Stomach (tissue), 19 donors: ENCODE measurements at places on chromosomes 11 and 22. TPM values are rescaled to one million over a fixed set of nuclear protein-coding genes. Genes with fewer than 3 reads are reported as not detected.

The OR6T1 gene
- not detected for total RNA-seq

The TSPO gene
- total RNA-seq = 421 TPM

DNA sequence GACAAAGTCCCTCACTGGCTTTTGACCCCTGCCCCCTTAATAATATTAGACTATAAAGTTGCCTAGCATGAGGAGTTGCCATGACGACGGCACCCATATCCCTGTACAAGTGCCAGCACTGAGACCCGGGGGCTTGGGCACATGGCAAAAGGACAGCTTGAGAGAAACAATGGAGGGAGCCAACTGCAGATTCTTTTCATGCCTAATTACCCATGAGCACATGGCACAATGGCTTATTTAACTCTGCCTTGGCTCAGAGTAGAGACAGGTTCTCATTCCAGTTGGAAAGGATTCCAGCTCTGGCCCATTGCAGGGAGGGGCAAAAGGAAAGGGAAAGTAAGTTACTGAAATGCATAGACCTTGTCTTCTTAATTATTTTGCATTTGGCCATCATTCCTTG lies 261.2 kb upstream of the UBASH3B start:
- no peak for DNase-seq

The ZNF280A gene
- total RNA-seq = not detected

DNA sequence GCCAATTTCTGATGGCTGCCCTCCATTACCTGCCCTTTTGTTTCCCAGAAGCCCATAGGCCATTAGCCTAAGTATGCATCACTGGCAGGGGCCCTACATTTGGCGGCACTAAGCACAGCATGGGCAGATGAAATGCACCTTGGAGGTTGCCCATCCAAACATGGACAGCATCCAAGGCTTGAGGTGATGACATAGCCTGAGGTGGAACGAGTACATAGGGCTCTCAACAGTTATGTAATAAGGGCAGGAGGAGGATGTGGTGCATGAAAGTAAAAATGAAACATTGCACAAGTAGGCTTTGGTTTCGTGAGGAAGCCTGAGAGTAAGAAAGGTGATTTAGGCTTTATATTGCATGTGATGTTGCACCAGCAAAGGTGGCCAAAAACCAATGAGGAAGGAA lies 148.1 kb downstream of the FAM76B start:
- no peak for DNase-seq

The HDAC10 gene
- 143 TPM for total RNA-seq

- no peak for DNase-seq
These were observed 336.9 kb downstream of the ETS1 start for GRCh38 chr11:128250482-128250881.

The DENND5A gene
- total RNA-seq = 100 TPM

DNA sequence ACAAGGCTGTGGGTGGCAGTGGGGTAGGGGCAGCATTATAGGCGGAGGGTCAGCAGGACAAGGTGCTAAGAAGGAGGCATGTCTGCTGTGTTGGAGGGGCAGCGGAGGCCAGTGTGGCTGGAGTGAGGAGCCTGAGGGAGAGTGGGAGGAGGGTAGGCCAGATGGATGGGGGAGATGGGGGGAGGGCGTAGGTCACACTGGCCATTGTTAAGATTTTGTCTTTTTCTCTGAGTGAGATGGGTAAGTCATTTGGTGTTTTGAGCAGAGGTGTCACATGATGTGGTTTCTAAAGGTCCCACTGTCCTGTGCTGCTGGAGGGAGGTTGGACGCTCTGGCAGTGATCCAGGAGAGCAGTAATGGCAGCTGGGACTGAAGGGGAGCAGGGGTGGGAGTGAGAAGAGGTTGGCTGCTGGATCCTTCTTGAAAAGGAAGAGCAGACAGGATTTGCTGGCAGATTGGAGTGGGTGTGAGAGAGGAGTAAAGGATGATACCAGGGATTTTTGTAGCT lies 9.8 kb downstream of the PPP6R3 start:
- no peak for DNase-seq

The GRAMD1B gene
- 19.2 TPM for total RNA-seq

The DRICH1 gene
- total RNA-seq = not detected

The LRRC4C gene
- not detected for total RNA-seq

The RBM4B gene
- 61.4 TPM for total RNA-seq

GRCh38 chr11:26905368-26905767 lies 88.5 kb upstream of the FIBIN start:
- DNase-seq = no peak

The MMP12 gene
- total RNA-seq = not detected

GRCh38 chr11:78281511-78281910 lies 92.8 kb downstream of the USP35 start:
- no peak for DNase-seq

DNA sequence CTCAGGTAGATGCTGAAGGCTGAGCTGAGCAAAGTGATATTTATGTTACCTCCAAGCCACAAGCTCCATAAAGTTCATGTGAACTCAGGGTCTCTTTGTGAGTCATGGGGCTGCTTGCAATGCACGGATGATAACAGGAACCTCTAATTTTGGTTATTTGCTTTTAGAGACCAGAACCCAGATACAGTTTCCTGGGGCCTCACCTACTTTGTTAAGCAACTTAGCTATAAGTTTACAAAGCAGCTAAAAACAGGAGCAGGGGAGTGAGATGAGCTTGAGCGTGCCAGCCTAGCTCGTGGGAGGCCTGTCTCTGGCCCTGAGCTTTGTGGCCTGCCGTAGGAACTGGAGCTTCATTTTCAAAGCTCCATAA lies 29.2 kb downstream of the SREBF2 start:
- no peak for DNase-seq

The LDLRAD3 gene
- 5.9 TPM for total RNA-seq

The ACRV1 gene
- total RNA-seq = not detected

DNA sequence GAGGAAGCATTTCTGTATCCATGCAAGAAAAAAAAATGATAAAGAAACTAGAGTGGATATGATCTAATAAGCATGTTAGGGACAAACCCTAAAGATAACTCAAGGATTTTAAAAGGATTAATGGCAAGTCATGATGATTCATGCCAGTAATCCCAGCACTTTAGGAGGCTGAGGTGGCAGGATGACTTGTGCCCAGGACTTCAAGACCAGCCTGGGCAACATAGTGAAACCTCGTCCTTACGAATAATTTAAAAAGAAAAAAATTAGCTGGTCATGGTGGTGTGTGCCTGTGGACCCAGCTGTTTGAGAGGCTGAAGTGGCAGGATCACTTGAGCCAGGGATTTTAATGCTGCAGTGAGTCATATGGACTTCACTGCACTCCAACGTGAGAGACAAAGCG lies 145.5 kb upstream of the BLID start:
- DNase-seq = no peak

DNA sequence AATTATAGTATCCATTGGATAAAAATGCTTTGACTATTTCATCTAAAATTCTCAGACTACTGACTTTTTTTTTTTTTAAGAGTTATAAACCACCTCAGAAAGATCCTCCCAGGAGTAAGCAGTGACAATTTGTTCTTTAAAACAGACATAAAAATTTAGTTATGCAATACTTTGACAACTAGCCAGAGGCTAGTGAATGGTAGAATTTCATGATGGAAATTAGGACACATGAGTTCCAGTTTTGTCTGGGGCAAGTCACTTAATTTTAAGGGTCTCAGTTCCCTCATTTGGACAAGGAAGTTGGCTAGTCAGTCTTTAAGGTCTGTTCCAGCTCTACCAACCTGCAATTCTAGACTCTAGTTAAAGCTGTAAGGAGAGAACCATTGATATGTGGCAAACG lies 2.9 kb downstream of the IL18 start:
- no peak for DNase-seq

- DNase-seq = peak; percentile 94
These were observed 71.7 kb downstream of the IGLL5 start for GRCh38 chr22:22959147-22959827.

The ART1 gene
- not detected for total RNA-seq

DNA sequence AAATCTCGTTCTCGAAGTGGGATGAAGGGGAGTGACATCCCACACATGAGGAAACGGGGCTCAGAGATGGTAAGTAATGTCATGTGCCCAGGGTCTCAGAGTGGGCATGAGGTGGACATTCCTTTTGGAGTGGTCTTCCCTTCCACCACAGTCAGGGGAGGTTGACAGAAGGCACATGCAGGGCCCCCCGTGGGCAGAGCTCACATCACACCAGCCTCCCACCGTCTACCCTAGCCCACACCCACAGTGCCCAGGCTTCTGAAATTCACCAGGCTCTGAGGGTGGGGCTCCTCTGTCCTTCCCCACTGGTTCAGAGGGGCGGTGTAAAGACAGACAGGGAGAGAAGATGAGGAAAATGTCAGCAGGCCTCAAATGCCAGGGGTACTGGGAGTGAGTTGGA lies 41.1 kb upstream of the TIMP3 start:
- DNase-seq = no peak

GRCh38 chr11:34788642-34789041 lies 127.5 kb downstream of the APIP start:
- no peak for DNase-seq

The TSSK2 gene
- not detected for total RNA-seq

DNA sequence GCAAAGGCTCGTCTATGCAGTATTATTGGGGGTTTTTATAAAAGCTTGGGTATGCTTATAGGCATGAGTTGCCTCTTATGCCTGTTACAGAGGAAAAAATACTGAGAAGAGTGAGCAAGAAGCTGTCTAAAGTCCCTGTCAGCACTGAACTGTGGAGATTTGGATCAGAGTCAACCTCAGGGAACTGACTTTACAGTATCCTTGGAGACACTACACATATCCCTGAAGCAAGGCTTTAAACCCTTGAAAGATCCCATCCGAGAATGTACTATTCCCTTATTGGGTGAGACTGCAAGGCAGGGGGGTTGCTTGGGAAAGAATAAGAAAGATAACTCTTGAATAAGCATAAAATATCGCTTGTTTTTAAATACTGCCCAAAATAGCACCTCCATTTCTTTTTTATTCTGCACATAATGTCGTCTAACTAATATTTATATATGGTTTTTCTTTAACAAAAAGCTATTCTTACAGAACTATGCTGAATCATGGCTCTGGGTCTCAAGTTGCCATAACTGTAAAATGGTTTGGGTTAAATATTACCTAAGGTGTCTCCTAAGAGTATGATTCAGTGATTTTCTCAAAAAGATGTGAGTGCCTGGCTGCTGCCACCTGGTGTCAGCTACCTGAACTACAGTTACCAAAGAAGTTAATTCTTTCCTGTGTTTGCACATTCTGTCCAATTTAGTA lies 1062.8 kb downstream of the DLG2 start:
- DNase-seq = peak; percentile 71

The MRGPRX4 gene
- total RNA-seq = not detected

- no peak for DNase-seq
These were observed 182.1 kb upstream of the KIRREL3 start for GRCh38 chr11:127182586-127183203.

GRCh38 chr22:27795696-27796517 lies 5.6 kb downstream of the MN1 start:
- no peak for DNase-seq

The NAV2 gene
- 4.9 TPM for total RNA-seq

DNA sequence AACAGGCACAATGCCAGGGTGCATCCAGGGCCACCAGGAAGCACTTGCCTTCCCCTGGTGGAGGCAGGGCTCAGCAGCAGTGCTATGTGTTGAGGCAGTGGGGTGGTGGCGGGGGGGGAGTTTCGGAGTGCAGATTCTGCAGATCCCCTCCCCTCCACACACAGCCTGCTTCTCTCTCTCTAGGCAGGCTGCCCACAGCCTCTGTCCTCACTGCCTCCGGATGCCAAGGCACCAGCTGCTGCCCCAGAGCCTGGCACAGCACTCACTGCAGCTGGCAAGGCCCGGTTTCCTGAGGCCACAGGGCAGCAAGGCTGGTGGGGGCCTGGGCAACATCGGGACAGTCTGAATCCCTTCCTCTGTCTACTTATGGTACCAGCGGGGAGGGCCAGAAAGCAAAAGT lies 35.8 kb downstream of the NRXN2 start:
- DNase-seq = peak; percentile 65

DNA sequence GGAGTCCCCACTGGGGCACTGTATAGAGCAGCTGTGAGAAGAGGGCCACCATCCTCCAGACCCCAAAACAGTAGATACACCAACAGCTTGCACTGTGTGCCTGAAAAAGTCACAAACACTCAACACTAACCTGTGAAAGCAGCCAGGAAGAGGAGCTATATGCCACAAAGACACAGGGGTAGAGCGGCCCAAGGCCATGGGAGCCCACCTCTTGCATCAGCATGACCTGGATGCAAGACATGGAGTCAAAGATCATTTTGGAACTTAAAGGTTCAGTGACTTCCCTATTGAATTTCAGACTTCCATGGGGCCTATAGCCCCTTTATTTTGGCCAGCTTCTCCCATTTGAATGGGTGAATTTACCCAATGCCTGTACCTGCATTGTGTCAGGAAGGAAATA lies 29.7 kb upstream of the CYB5R3 start:
- DNase-seq = no peak

GRCh38 chr11:95187723-95188122 lies 43.3 kb downstream of the SESN3 start:
- DNase-seq = no peak

The NRIP3 gene
- not detected for total RNA-seq

- no peak for DNase-seq
These were observed 173.5 kb downstream of the TRIM29 start for GRCh38 chr11:119964136-119965025.

- no peak for DNase-seq
These were observed 33.1 kb upstream of the CBX7 start for GRCh38 chr22:39185601-39186012.

DNA sequence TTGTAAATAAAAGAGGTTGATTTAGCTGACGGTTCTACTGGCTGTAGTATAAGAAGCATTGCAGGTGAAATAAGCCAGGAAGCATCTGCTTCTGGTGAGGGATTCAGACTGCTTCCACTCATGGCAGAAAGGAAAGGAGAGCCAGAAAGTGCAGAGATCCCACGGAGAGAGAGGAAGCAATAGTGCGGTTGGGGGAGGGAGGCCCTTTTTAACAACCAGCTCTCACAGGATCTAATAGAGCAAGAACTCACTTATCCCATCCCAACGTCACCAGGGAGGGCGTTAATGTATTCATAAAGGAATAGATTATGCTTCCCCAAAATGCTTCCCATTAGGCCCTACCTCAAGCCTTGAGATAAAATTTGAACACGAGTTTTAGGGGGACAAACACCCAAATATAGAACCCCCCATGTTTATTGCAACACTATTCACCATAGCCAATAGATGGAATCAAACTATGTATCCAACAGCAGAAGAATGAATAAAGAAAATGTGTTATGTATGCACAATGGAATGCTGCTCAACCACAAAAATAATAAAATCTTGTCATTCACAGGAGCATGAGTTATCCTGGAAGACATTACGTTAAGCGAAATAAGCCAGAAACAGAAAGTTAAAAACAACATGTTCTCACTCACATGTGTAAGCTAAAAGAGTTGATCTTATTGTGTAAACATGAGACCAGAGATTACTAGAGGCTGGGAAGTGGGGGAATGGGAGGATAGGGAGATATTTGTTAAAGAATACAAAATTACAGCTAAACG lies 908.3 kb upstream of the ANO3 start:
- no peak for DNase-seq

The BTG4 gene
- not detected for total RNA-seq

GRCh38 chr11:111089759-111090158 lies 155.8 kb upstream of the POU2AF2 start:
- no peak for DNase-seq

DNA sequence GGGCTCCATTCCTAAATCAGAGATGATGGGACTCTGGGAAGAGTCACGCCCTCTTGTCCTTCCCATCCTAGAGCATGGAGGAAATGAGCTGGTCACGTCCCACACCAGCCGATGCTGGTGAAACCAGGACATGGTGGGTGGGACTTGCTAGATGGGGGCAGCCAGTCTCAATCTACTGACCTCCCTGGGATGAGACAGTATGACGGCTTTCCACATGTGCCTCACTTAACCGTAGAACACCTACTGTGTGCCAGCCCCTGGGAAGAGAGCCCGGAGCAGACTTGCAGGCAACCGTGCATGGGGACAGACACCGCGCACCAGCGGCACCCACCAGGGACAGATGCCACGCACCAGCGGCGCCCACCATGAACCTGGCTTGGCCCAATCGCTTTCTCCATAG lies 3.8 kb downstream of the OSBPL5 start:
- DNase-seq = no peak
